ENCODE measurements at places on chromosomes 13 and 19.

GRCh38 chr13:112873851-112874750 lies 94.9 kb upstream of the MCF2L start:
- peak; percentile 78 for DNase-seq

DNA sequence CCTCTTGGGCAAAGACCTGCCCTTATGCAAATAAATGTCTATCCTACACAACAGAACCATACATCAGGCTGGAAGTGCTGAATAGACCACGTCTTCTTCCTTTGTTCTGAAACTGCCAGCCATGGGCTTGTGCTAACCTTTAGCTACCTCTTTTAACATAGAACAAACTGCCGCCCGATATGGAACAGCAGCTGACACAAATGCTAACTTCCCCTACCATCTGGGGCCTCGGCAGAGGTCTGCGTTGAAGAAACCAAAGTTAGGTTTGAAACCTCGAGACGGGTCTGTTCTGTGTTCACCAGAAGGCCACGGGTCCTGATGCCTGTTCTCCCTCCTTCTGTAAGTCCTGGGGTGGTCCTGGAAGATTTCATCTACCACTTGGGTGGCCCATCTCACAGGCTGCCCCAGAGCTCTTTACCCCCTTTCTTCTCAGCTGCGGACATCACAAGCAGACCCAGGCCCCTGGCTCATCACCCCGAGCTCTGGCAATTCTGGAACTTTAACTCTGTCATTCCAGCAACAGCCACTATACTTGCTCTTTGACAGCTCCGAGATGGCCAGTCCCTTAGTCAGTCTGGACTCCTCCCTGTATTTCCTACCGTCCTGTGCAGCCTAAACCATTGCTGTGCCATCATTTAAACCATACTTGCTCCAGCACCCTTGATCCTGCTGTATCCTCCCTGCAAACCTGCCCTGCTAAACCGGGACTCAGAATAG lies 146.7 kb downstream of the USP12 start:
- no peak for DNase-seq

GRCh38 chr19:47419030-47419783 lies at the start of gene MEIS3:
Gene MEIS3, minus strand, starts transcription at chr19:47419527. Its CDS starts 446 bp downstream, at chr19:47419081.
- DNase-seq, result no peak

DNA sequence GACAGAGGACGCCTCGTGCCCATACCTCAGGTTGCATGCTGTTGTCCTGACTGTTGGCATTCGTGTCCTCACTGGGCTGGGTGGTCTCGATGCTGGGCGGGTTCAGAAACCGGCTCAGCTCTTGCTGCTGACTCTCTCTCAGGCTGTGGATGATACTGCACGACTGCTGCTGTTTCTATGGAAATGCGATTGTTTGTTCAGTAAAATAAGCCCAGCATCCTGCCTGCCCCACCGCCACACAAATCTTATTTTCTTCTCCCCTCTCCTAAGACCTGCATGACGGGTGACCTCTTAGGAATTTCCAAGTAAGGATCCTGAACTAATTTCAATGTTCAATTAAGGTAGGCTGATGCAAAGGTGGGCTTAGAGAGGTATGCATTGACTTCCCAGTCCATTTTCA lies 356.5 kb downstream of the NALCN start:
- no peak for DNase-seq

- DNase-seq, result no peak
Measured at GRCh38 chr13:62360609-62361008, 945.0 kb upstream of the PCDH20 start.

GRCh38 chr19:18765224-18765623 lies 25.9 kb downstream of the COMP start:
- no peak for DNase-seq

DNA sequence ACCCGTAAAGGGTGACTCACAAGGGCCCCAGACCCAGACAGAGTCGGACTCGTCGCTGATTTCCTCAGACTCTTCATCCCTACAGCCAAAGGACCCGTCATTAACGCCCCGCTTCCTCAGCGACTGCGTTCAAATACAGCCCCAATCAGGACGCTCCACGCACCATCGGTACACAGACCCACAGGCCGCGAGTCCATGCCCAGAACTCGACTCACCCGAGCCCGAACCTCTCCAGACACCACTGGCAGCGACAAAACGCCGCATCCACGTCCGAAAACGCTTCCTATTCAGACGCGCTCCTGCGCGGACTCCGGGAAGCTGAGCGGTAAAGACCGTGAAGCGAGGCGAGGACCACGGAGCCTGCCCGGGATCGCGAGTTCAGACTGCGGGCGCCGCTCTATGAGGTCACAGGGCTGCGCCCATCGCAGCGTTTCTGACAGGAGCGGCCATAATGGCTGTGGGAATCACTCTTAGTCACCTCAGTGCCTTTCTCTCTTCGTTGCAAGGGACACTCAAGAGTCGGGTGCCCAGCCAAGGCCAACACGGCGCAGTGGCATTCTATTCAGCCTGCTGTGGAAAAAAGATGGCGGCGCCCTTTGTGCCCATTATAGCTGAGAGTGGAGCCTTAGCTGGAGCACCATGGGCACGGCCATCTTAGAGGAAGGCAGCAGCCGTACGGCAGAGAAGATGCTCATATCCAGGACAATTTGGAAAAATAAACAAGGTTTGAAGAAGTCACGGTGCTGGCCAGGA lies at the start of gene ZNF614:
Gene ZNF614, minus strand, starts transcription at position 353 of the 753 bp plus-strand sequence. CDS start 2,634 bp downstream, outside the sequence.
- DNase-seq, result peak; percentile 61

- no peak for DNase-seq
Measured at GRCh38 chr19:1959928-1960589, 19.1 kb downstream of the CSNK1G2 start.

DNA sequence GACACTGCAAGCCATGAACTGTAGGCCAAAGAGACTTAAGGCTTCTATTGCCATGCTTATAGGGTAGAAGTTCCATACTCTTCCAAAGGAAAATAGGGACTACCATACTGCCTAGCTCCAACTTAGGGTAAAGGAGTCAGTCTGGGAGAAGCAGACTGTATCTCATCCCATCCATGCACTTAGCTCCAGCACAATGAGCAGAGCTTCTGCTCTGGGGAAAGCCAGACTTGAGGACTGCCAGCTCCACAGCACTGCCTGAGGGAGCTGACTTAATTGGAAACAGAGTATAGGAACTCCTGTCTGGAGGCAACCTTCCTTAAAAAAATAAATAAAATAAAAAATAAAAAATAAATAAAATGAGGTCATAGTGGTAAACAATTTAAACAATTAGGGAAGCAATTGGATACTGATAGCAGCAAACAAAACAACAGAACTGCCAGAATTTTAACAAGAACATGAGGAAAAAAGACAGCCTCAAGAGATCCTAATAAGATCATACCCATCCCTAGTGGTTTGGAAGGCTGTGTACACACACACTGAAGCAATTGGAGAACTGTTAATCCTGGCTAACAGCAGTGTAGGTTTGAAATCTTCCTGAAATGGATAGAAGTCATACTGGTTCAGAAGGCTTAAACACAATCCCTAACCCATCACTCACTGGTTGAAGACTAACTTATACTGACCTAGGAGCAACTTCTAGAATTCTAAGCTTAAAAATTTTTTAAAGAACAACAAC lies 550.1 kb downstream of the TBC1D4 start:
- DNase-seq, result no peak

DNA sequence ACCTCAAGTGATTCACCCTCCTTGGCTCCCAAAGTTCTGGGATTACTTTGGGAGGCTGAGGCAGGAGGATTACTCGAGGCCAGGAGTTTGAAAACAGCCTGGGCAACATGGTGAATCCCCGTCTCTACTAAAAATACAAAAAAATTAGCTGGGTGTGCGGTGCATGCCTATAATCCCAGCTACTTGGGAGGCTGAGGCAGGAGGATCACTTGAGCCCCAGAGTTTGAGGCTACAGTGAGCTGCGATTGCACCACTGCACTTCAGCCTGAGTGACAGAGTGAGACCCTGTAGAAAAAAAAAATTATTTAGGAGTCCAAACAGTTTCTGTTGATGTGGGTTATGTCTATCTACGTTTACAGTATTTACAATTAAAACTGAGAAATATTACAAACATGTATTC lies 6.7 kb downstream of the FOXA3 start:
- DNase-seq, result no peak

- no peak for DNase-seq
Measured at GRCh38 chr19:23527797-23528196, 132.5 kb upstream of the ZNF91 start.

DNA sequence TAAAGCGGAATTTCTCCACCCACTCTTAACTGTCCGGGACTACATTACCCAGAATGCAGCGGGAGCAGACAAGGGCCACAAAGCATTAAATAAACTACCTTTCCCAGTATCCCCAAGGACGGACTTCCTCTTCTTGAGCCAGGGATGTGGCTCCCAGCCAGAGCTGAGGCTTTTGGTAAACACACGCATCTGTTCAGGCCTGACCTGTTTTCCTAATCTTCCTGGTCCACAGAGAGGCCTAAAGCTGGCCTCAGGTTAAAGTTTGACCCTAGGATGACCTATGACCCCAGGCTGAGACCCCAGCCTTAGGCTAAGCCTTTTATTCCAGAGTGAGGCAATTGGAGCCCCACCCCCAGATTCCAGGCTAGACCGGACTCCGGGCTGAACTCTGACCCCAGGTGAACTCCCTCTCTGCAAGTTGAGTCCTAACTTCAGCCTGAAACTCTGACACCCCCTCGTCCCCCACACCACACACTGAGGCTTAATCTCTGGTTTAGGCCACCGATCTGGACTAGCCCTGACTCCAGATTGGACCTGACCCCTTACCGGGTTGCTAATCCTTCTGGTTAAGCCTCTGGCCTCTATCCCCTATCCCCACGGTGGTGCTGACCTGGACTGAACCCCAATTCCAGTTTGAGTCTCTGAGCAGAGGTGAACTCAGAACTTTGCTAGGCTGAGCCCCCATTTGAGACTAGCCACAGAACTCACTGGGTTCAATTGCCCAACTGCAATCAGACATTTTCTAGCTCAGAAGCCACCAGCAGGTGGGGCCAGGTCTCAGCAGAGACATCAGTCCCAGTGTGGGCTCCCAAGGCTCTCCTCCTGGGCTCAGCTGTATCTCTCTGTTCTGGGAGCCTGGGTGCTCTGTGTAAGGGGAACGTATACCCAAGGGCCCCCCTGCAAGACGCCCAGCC lies 750 bp upstream of the GPR108 start:
- DNase-seq, result peak; percentile 53

- no peak for DNase-seq
Measured at GRCh38 chr19:33440241-33440640, 66.7 kb downstream of the CEBPG start.

- no peak for DNase-seq
Measured at GRCh38 chr19:49827034-49827433, 8.9 kb downstream of the MED25 start.

DNA sequence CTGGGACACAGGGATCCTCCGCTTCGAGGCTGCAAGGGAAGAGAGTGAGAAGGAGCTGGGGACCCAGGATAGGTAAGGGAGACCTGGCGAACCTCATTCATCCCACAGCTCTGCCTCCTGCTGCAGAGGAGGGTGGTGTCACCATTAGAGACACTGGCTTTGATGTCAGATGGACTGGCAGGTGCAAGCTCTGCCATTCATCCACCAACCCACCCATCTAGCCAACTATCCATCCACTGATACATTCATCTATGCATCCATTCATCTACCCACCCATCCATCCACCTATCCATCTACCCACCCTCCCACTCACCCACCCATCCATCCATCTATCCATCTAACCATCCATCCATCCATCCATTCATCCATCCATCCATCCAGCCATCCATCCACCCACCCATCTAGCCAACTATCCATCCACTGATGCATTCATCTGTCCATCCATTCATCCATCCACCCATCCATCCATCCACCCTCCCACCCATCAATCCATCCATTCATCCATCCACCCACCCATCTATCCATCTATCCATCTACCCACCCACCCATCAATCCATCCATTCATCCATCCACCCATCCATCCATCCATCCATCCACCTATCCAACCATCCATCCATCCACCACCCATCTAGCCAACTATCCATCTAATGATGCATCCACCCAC lies 5.7 kb downstream of the C19orf33 start:
- no peak for DNase-seq

GRCh38 chr13:80047406-80047805 lies 293.5 kb downstream of the SPRY2 start:
- no peak for DNase-seq

GRCh38 chr19:5925830-5926427 lies 11.9 kb downstream of the CAPS start:
- DNase-seq, result no peak

- no peak for DNase-seq
Measured at GRCh38 chr19:47310819-47311218, 1.2 kb downstream of the C5AR1 start.

DNA sequence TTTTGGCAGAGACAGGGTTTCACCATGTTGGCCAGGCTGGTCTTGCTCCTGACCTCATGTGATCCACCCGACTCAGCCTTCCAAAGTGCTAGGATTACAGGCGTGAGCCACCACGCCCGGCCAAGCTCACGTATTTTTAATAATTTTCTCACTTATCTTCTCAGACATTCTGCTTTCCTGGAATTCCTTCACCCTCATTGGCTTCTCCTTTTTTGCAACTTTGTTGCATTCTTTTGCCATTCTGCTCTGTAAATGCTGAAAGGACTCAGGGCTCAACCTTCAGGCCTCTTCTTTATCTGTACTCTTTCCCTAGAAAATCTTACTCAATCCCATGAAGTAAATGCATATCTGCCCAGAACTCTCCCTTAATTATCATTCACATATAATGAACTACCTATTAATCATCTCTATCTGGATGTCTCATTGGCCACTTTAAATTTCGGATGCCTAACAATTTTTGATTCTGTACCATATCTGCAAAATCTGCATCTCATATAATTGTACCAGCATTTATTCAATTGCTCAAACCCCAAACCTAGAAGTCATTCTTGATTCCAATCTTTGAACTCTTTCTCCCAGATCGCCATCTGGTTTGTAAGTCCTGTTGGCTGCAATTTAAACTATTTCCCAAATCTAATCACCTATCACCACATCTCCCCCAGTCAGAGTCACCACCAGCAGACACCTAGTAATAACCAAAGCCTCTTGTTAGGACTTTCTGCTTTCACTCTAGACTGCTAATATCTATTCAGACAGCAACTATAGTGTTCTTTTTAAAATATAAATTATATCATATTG lies 18.2 kb upstream of the OXGR1 start:
- no peak for DNase-seq

GRCh38 chr13:100231176-100231575 lies 142.3 kb downstream of the PCCA start:
- DNase-seq, result no peak

DNA sequence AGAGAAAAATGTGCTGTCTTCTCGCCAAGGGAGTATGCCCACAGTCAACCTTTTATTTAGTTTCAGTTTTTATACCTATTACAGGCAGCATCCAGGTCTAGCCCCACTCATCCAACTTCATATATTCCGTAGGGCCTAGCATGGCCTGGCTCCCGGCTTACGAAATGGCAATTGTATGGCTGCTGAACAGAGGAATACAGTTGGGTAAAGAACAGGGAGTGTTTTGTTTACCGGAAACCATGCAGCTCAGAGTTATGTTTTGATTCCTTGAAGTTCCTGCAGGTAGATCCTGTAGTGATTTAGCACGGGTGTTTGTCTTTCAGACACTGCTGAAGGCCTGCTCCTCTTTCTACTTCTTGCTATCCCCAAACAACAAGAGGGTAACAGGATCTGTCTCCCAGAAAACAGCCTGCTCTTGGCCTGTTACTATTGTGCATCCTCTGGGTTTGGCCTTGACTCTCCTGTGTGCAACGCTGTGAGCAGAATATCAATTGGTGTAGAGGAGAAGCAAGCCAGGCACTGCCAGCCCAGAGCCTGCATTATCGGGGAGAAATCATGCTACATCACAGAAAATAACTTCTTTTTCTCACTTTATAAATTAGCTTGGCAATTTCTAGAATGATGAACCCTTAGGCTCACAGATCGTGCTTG lies 32.4 kb downstream of the OLFM4 start:
- no peak for DNase-seq

GRCh38 chr19:28023064-28023463 lies 1189.9 kb downstream of the UQCRFS1 start:
- no peak for DNase-seq

Measured in activated CD8-positive, alpha-beta memory T cell treated with anti-CD3 and anti-CD28 coated beads for 48 hours (primary cell).